DND-41 (cell line): ENCODE measurements at places on chromosomes 13 and 19.
A peak's percentile ranks its signal among the peaks of the same experiment; 100 is the strongest.

DNA sequence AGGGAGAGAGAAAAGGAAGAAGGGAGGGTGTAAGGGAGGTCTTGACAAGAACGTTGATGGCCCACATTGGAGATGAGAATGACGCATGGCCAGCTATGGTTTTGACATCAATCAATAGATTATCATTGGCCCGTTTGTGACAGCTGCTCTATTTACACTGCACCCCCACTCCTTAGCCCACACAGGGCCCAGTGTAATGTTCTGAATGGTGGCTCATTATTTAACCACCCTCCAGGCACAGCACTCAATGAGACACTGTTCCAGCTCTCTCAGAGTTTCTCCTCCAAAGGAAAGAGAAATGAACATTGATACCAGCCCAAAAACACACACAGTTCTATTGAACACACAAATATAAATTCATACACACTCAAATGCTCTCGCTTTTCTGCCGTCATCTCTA is 173.0 kb upstream of the IPO5 start:
- H3K4me3 ChIP-seq: no peak overlapping the region
- H3K36me3 ChIP-seq: no peaks in the 10 kb centered on the region
- no peak overlapping the region for H3K27ac ChIP-seq
- DNase-seq: no peak

DNA sequence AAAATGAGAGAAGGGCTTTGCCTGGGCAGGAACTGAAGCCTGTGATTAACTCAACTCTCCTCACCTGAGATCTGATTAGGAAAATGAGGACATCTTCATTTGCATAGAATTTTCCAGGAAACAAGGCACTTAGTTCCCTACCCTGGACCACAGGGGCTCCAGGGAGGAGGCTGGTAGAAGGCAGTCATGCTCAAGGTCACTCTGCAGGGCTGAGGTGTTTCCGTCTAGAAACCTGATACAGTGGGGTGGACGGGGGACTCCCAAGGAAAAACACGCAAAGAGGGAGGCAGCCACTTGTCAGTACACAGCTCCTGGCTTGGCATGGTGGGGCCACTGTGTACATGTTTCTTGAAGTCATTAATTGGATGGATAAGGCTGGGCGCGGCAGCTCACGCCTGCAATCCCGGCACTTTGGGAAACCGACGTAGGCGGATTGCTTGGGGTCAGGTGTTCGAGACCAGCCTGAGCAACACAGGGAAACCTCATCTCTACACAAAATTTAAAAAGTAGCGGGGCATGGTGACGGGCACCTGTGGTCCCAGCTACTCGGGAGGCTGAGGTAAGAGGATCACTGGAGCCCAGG is 6.0 kb downstream of the KLK14 start:
- no peaks in the 10 kb centered on the region for H3K27me3 ChIP-seq
- no peak overlapping the region for H3K27ac ChIP-seq
- no peak for DNase-seq
- H3K4me1 ChIP-seq: no peaks in the 10 kb centered on the region
- no peaks in the 10 kb centered on the region for H3K36me3 ChIP-seq
- no peak overlapping the region for H3K4me3 ChIP-seq

GRCh38 chr13:113862931-113863523 is 849 bp downstream of the GAS6 start:
- H3K27ac ChIP-seq: no peak overlapping the region
- H3K4me1 ChIP-seq: peaks cover 3% of the 10 kb centered on the region
- peaks cover 16% of the 10 kb centered on the region for H3K27me3 ChIP-seq

DNA sequence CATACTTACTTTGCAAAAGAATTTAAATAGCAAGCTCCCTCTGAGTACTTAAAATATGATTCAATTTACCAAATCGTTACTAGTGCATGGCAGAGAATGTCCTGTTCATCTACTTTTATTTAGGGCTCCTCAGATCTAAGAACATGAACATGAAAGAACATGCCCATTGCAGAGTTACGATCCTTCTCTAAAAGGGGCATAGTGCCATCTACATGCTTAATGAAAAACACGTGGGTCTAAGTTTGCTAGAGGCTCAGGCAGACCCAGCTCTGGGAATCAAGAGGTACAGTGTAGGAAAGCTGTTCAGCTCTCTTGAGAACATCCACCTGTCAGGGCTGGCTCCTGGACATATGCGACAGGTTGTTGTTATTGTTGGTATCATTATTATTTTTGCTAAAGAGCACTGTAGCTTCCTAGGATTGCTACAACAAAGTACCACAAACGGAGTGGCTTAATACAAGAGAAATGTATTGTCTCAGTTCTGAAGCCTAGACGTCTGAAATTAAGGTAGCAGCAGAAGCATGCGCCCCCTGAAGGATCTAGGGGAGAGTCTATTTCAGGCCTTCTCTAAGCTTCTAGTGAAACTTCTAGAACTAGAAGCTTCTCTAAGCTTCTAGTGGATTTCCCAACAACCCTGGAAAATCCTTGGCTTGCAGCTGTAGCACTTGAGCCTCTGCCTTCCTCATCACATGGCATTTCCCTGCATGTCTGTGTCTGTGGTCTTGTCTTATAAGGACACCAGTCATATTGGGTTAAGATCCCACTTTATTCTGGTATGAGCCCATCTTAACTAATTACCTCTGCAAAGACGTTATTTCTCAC is 133.9 kb downstream of the DCT start:
- H3K36me3 ChIP-seq: no peaks in the 10 kb centered on the region
- H3K27ac ChIP-seq: no peak overlapping the region
- H3K4me1 ChIP-seq: no peaks in the 10 kb centered on the region
- H3K4me3 ChIP-seq: no peak overlapping the region
- no peak for DNase-seq
- peaks cover 17% of the 10 kb centered on the region for H3K27me3 ChIP-seq

DNA sequence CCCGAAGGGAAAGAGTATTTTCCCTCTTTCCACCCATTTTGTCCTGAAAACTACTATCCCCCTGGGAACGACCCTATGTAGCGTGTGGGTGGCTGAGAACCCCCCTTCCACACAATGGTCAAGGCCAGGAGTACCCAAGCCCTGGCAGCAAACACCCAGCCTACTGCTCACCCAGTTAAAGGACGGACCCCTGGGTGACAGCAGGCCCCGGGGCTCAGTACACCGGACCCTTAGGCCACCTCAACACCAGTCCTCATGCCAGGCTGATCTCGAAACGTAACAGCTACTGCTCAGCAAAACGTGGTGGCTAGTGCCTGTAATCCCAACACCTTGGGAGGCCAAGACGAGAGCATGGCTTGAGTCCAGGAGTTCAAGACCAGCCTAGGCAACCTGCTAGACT is 1.4 kb downstream of the ANKRD27 start:
- H3K4me1 ChIP-seq: peaks cover 32% of the 10 kb centered on the region
- peaks cover 11% of the 10 kb centered on the region for H3K36me3 ChIP-seq
- H3K27ac ChIP-seq: no peak overlapping the region
- peak overlapping the region; percentile 98; the same call in 1 of the 2 replicates for H3K4me3 ChIP-seq
- DNase-seq: no peak

DNA sequence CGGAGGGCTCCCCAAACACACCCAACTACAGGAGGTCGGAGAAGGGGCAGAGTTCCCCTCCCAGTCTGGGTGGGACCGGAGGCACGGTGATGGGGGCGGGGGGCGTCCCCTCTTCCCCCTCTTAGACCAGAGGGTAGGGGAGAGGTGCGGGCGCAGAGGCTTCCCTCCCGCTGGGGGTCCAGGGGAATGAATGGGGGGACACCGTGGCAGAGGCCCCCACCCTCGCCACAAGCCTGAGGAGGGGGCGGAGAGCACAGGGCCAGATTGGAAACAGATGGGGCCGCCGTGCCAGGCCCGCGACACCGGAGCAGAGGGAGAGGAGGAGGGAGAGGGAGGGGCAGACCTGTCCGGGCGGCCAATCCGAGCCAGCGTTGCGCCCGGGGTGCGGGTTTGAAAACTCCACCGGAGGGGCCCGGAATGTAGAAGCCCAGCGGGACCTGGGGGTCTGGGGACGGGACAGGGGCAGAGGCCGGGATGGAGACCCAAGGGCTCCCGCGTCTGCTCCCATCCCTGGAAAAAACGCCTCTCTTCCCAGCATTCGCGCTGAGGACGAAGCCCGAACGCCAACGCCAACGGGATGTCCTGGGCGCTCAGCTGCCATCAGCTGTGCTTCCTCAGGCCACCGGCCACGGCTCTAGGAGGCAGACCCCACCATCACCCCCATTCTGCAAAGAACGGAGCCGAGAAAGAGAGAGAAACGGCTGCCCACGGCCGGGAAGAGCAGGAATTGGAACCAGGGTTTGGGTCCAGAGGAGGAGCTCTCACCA is 46.8 kb downstream of the PTPRS start:
- H3K27me3 ChIP-seq: no peaks in the 10 kb centered on the region
- DNase-seq: no peak
- no peak overlapping the region for H3K27ac ChIP-seq
- no peaks in the 10 kb centered on the region for H3K4me1 ChIP-seq
- H3K36me3 ChIP-seq: no peaks in the 10 kb centered on the region

DNA sequence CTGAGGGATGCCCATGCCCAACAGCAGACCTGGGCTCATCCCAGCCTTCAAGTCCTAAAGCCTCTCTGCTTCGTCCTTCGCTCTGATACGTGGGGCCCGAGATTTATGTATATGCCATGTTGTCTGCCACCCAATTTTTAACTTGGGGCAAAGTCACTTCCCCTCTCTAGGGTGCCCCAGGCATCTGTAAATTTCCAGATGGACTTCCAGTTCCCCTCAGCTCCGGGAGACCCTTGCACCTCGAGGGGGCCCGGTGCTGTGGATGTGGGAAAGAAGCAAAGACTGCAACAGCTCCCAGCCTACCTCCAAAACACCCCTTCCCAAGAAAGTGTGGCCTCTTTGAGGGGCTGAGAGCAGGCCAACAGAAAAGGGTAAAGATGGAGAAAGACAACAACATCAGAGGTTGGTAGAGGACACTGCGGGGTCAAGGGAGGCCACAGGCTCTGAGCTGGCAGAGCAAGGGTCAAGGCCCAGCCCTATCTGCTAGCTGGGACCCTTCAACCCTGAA is 97.4 kb downstream of the STK24 start:
- H3K27ac ChIP-seq: no peak overlapping the region
- H3K27me3 ChIP-seq: no peaks in the 10 kb centered on the region

DNA sequence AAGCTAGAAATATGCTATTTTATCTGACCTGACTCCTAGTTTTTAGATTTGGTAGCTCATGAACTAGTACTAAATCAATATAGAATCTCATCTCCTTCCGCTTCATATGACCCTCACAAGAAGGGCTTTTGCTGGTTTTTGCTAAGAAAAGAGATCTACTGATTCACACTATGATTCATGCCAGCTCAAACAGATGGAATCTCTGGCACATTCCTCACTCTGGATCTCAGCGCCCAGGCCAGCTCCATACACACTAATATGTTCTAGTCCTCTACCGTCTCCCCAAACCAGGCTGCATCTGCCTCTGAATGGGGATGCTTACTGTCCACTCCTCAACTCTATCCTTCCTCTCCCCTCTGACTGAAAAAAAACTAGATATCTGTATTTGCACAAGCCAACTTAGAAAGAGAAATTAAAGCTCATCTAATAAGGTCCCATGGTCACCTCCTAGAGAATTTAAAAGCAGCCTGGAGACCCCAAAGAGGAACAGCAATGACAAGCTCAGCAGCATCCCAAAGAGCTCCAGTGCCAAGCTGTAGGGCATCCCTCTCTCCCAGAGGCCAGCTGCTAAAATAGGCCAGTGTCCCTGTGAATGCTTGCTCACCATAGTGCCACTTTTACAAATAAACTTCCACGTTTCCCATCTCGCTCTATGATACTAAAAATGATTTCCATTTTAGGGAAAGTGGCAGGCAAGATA is 74.9 kb downstream of the LHFPL6 start:
- no peaks in the 10 kb centered on the region for H3K36me3 ChIP-seq
- no peak overlapping the region for H3K27ac ChIP-seq
- no peaks in the 10 kb centered on the region for H3K4me1 ChIP-seq
- no peaks in the 10 kb centered on the region for H3K27me3 ChIP-seq

- no peak overlapping the region for H3K27ac ChIP-seq
- no peaks in the 10 kb centered on the region for H3K36me3 ChIP-seq
- no peaks in the 10 kb centered on the region for H3K27me3 ChIP-seq
- no peak for DNase-seq
- no peak overlapping the region for H3K4me3 ChIP-seq
Measured at GRCh38 chr13:91701975-91702374, 303.6 kb downstream of the GPC5 start.

DNA sequence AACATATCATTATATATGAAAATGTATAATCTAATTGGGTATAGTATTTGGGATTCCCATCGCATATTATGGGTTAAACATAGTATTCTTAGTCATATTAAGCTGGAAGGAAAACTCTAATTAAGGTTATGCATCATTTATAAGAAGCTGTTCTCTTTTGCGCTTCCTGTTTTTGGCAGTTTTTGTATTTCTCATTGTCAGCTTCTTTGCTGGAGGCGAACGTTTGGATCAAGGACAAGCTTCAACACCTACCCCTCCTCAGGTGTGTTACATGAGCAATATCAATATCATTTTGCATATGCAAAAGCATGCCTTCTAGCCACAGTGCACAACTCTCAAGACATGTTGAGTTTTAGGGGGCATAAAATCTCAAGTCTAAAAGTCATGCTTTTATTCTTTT is 439.8 kb downstream of the TDRD3 start:
- no peak overlapping the region for H3K27ac ChIP-seq
- H3K36me3 ChIP-seq: no peaks in the 10 kb centered on the region
- no peak for DNase-seq
- H3K4me3 ChIP-seq: no peak overlapping the region
- H3K4me1 ChIP-seq: no peaks in the 10 kb centered on the region

DNA sequence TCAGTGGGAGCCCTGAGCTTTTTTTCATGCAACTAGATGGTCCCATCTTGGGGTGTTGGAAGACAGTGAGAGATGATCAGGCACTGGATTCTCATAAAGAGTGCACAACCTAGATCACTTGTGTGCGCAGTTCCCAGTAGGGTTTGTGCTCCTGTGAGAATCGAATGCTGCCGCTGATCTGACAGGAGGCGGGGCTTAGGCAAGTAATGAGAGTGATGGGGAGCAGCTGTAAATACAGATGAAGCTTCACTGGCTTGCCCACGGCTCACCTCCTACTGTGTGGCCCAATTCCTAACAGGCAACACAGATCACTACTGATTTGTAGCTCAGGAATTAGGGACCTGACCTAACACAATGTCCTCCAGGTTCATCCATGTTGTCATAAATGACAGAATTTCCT is 43.6 kb upstream of the UBAC2 start:
- H3K4me1 ChIP-seq: no peaks in the 10 kb centered on the region
- H3K4me3 ChIP-seq: no peak overlapping the region
- DNase-seq: no peak
- H3K27ac ChIP-seq: no peak overlapping the region

DNA sequence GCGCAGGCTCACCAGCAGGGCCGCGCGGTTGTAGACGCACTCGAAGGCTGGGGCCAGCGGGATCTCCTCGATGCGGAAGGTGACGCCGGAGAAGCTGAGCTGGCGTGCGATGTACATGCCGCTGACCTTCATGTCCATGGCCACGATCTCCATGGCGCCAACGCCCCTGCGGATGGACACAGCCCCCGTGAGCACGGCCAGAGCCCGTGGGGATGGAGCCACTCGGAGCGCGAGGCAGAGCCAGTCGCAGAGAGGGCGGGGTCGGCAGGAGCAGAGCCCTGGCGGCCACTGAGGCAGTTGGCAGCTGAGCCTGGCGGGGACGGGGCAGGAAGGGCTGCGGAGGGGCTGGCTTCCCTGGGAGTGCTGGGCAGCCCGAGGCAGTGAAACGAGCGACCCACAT is 15.2 kb downstream of the GPX4 start:
- no peak overlapping the region for H3K27ac ChIP-seq
- no peak overlapping the region for H3K4me3 ChIP-seq
- no peak for DNase-seq
- peaks cover 76% of the 10 kb centered on the region for H3K36me3 ChIP-seq

- H3K4me3 ChIP-seq: no peak overlapping the region
- H3K4me1 ChIP-seq: no peaks in the 10 kb centered on the region
- no peaks in the 10 kb centered on the region for H3K36me3 ChIP-seq
- no peaks in the 10 kb centered on the region for H3K27me3 ChIP-seq
Measured at GRCh38 chr13:23547000-23547590, 23.1 kb upstream of the TNFRSF19 start.
